ENCODE measurements at places on chromosomes 7 and 10. TPM values are rescaled to one million over a fixed set of nuclear protein-coding genes. Genes with fewer than 3 reads are reported as not detected.

- DNase-seq: no peak
Measured at GRCh38 chr7:70356787-70357328, 758.6 kb downstream of the AUTS2 start.

GRCh38 chr7:96861-97260 is 95.5 kb upstream of the FAM20C start:
- DNase-seq: no peak

DNA sequence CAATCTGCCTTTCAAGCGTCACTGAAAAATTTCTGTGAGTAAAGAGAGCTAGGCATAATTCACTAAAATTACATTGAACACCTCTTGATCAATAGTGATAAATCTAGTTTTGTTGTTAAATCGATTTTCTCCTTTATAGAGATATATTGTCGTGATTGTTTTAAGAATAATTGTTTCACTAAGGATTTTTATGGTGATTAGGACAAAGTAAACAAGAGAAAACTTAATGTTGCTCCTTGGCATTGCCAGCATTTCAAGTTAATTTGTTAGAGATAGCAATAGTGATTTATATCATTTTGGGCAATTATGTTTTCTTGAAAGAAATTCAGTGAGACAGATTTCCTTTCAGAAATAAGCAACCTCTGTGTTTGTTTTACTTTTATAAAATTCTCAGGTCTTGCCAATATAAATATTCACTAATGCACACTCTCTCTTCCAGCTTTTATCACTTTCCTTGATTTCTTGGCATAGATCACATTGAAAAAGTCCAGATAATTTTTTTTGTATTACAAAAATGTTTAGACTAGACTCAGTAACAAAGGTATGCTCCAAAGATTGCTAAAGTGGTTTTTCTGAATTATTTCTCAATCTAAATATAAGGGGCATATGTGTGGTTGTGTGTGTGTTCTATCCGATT is 538.7 kb downstream of the TFEC start:
- DNase-seq: no peak

DNA sequence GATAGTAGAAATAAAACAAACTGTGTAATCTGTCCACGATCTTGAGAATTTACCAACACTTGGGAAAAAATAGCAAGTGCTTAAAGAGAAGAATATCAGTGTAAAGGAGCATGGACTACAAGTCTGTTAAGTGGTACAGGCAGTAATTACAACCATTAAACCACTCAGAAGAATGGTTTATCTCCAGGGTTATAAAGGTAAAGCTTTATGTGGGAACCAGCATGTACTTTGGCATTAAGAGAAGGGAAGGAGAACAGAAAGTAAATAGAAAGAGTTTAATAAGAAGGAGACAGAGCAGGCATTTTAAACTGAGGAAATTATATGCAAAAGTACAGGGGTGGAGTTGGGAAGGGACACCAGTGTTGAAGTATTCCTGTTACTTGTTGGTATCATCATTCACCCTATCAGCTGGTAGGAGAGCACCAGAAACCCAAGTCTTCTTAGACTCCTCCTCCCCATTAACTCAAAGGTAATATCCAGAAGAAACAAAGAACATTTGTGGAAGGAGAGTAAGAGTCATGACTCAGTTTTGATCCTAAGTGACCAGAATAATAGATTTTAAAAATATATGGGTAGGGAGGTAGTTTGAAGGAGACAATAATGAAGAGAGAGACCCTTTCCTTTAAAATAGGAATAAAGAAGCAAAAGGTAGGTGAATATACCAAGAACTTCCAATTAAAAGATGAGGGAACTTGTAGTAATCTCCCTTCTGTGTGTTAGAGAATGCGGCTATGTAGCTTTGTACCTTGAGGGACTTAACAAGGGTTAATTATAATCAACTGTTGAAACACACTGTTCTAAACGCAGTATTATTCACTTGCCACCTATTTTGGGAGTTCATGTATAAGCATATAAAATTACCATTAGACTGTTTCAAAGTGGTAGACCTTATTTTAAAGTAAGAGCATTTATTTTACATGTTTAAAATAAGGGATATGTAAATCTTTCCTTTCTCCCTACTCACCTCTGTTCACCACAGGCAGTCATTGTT is 92.1 kb upstream of the STRIP2 start:
- no peak for DNase-seq

GRCh38 chr7:135337977-135338550 is 104.4 kb downstream of the STRA8 start:
- no peak for DNase-seq

GRCh38 chr7:103879411-103879810 is 110.0 kb downstream of the RELN start:
- DNase-seq: no peak

GRCh38 chr10:73889014-73889413 is 14.7 kb upstream of the CAMK2G start:
- DNase-seq: no peak

DNA sequence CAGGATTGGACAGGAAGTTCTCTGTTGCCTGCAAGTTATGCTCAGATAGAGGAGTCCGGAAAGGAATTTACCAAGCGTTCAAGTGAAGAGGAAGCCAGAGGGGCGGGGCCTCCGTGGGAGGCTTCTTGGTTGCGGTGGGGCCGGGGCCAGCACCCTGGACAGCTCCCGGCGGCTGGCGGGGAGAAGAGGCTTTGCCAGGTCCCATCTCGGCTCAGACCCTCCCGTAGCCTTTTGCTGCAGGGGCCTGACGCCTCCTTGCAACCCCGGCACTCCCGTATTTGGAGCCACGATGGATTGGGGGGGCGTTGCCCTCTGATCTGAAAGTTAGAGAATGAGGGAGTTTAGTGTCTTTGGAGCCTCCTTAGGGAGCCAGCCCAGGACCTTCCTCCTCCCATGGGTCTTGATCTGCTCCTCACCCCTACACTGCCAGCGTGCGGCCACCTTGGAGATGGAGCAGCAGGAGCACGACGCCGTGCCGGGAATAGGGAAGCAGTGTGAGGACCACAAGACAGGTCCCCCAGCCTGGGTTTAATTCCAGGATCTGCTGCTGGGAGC is 3.1 kb upstream of the SLC18A3 start:
- DNase-seq: peak; percentile 56

DNA sequence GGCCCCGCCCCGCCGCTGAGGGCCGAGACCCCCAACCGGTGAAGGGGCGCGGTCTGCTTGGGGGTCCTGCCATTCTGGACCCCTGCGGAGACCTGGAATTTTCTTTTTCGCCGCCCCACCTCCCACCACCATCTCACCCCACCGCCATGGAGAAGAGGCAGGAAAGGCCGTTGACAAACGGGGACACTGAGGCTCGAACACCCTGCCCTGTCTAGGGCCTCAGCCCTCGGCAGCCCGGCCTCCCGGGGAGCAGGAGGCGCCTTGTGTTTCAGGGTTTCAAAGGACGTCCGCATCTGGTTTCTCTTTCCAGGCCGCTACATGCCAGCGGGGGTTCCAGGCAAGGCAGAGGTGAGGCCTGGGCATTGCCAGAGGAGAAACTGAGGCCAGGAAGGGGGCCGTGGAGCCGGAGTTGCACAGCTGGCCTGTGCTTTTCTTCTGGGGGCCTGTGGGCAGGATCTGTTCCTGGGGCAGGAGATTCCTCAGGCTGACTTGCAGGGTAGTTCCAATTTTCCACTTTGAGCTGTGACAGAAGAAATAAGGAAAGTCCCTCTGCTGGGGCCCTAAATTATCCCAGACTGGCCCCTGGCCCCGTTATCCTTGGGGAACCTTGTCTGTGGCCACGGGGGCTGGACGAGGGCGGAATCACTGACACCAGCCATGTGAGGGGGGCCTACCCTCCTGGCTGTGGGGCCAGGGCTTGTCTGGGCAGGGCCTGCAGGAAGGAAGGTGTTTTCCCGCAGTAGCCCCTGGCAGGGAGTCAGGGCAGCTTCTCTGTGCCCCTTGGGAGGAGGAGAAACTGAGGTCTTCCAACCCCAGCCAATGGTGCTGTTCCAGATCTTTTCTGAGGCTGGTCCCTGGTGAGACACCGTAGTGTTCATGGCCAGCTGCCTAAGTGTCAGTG is 900 bp upstream of the MICALL2 start:
- no peak for DNase-seq

GRCh38 chr10:118621304-118621942 is 26.0 kb upstream of the PRLHR start:
- DNase-seq: no peak

- no peak for DNase-seq
Measured at GRCh38 chr10:98589007-98589406, 142.3 kb upstream of the HPS1 start.

DNA sequence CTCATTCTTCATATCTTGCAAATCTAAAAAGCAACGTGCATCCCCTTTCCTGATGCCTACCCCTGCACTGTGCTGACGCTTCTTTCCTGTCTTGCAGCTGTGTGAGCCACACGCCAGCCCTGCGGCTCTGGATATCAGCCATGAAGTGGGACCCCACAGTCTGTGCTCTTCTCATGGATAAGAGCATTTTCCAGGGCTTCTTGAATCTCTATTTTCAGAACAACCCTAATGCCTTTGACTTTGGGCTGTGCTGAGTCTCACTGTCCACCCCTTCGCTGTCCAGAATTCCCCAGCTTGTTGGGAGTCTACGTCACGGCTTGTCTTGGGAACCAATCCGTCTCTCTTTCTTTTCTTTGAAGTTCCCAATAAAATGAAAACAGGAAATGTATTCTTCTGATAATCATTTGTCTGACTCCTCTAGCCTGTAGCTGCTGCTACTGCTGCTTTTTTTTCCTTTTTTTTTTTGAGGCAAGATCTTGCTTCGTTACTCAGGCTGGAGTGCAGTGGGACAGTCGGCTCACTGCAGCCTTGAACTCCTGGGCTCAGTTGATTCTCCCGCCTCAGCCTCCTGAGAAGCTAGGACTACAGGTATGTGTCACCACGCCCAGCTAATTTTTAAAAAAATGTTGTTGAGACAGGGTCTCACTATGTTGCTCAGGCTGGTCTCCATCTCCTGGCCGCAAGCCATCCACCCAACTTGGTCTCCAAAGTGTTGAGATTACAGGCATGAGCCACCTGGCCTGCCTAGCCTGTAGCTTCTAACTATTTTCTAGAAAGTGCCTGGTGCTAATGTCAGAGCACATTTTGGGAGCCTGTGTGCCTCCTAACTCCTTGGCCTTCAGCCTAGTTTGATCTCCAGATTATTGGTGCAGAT is 30.3 kb downstream of the GSTO2 start:
- no peak for DNase-seq

- peak; percentile 7 for DNase-seq
Measured at GRCh38 chr10:64369885-64370773, 848.9 kb downstream of the REEP3 start.

DNA sequence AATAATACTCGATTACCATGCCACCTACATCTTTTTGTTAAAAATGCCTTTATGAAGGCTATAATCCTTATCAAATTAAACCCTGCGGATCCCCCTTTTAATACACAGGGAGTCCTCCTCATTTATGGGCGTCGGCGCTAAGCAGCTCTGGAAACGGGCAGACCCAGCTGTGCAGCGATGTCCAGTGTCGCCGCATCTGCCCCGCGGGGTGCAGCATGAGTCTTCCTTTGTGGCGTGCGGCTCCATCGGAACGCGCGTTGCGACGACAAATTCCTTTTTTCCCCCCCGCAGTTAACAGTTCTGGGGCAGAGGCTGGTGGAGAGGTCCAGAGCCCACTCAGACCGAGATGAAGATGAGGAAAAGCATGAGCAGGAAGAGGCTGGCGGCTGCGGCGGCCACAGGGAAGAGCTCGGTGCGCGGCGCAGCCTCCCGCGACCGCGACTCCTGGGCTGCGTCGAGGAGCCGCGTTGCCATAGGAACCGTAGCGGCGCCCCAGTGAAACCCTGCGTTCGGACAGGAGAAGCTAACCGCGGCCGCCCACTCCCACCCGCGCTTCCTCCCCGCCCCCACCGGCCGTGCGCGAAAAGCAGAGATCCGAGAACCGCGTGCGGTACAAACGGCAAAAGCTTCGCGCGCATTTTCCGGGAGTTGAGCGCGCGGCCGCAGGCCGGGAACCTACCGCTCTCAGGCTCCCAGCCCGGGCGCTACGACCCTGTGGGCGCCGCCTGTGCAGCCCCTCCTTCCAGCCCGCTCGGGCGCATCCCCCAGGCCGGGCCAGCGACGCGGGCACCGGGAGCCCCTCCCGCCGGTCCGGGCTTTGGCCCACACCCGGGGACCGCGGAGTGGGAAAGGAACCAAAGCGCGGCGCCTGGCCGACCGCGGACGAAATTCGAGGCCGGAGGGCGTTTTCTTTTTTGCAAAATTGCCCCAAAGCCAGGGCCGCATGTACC is 130.6 kb downstream of the SPAG6 start:
- DNase-seq: no peak

GRCh38 chr10:77485847-77486246 is 151.8 kb downstream of the KCNMA1 start:
- DNase-seq: no peak

The ASB15 gene
- 1.4 TPM for polyA plus RNA-seq

The NUTM2E gene
- 0.30 TPM for polyA plus RNA-seq

The SLC16A12 gene
- polyA plus RNA-seq: 35.4 TPM

The TRPV5 gene
- 0.90 TPM for polyA plus RNA-seq

The HHEX gene
- 8.5 TPM for polyA plus RNA-seq

The LRRC17 gene
- 75.0 TPM for polyA plus RNA-seq

The VIPR2 gene
- polyA plus RNA-seq: 4.1 TPM

The SUGCT gene
- polyA plus RNA-seq: 15.7 TPM

The CPVL gene
- polyA plus RNA-seq: 66.8 TPM

The DHX32 gene
- polyA plus RNA-seq: 22.8 TPM

All from right renal pelvis (tissue), 4 donors.